ENCODE measurements at places on chromosomes 7 and 10.

DNA sequence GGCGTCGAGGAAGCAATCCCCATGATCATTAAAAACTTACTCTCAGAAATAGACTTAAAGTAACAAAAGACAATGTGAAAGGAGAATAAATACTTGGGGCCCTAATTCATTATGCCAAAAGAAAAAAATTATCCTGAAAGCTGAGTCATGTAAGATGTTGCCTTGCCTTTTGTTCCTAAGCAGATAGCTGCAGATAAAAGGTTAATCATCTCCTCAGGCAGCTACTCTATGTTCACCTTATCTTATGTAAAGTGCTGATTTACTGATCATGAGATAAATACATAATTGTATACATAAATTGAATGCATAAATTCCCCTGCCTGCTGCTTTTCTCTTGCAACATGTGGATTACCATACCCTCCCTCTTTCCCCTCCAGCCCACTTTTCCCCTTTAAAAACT, 28.1 kb upstream of the CREB3L2 start:
- DNase-seq: no peak

- no peak for DNase-seq
Observed at GRCh38 chr7:159229683-159230475, 85.2 kb upstream of the VIPR2 start.

DNA sequence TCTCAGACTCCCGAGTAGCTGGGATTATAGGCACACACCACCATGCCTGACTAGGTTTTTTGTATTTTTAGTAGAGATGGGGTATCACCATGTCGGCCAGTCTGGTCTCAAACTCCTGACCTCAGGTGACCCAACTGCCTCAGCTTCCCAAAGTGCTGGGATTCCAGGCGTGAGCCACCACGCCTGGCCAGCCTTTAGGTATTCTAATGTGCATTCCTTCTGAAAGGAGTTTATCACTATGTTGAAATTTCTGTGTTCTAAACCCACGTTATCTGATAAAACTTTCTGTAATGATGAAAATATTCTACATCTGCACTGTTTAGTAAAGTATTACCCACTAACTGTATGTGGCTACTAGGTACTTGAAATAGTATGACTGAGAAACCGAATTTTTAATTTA, 110.6 kb upstream of the IMMP2L start:
- DNase-seq: no peak

GRCh38 chr7:149722356-149722957, 50.9 kb downstream of the ZNF467 start:
- no peak for DNase-seq

DNA sequence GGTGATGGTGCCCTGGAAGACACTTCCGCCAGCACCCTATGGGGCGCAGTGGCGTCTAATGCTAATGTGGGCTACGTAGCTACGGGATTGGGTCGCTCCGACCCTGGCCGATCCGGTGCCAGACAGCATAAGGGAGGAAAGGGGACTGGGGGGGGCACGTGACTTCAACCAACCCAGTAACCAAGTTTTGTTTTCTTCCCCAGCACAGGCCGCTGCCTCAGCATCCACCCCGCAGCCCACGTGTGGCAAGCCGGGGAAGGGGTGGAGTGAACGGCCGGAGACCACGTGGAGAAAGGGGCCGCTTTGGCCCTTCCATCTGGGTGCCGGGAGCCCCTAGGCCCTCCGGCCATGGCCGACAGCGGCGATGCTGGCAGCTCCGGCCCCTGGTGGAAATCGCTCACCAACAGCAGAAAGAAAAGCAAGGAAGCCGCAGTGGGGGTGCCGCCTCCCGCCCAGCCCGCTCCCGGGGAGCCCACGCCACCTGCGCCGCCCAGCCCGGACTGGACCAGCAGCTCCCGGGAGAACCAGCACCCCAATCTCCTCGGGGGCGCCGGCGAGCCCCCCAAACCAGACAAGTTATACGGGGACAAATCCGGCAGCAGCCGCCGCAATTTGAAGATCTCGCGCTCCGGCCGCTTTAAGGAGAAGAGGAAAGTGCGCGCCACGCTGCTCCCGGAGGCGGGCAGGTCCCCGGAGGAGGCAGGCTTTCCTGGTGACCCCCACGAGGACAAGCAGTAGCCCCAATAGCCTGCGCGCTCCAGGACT, 2.5 kb downstream of the PRR15 start:
- DNase-seq: no peak

GRCh38 chr10:105207476-105207995, 566.4 kb downstream of the SORCS3 start:
- no peak for DNase-seq

DNA sequence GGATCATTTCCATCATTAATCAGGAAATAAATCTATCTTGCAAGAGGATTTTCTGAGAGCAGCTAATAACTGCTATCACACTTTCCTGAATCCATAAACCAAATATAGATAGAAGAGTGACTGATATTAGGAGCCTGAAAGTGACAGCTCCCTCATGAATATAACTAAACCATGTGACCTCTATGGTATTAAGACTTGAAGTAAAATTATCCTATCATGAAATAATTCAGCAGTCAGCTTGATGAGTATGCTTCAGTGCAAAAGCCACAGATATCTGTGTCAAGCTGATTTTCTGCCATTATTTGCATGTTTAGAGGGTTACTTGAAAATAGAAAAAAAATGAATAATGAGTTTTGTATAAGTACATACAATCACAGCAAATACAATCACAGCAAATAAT, 80.1 kb upstream of the PPP1R3A start:
- no peak for DNase-seq

Measured in right lung (tissue), 10 donors.